ENCODE measurements at places on chromosomes 6 and 20. TPM values are rescaled to one million over a fixed set of nuclear protein-coding genes. Genes with fewer than 3 reads are reported as not detected.

UBD gene
- total RNA-seq: not detected

C6orf52 gene
- 0.56 TPM for total RNA-seq

TMEM151B gene
- not detected for total RNA-seq

NOX3 gene
- total RNA-seq: not detected

GNMT gene
- not detected for total RNA-seq

SYNDIG1 gene
- 0.58 TPM for total RNA-seq

CFAP61 gene
- 0.19 TPM for total RNA-seq

HTR1E gene
- not detected for total RNA-seq

ALDH8A1 gene
- total RNA-seq: 0.85 TPM

SIRPA gene
- total RNA-seq: 9.9 TPM
